Hair follicular keratinocyte (primary cell): ENCODE measurements at places on chromosomes 7 and 10. TPM values are rescaled to one million over a fixed set of nuclear protein-coding genes. Genes with fewer than 3 reads are reported as not detected.

Gene TFR2
- 0.11 and 0.39 TPM in 2 replicates for total RNA-seq

Gene POM121L12
- total RNA-seq: not detected in 2 replicates

Gene FAM131B
- 0.08 and 0.19 TPM in 2 replicates for total RNA-seq

Gene RADIL
- total RNA-seq: not detected in 2 replicates

Gene IDI2
- not detected in 2 replicates for total RNA-seq
